ENCODE measurements at places on chromosomes 11 and 22. TPM values are rescaled to one million over a fixed set of nuclear protein-coding genes. Genes with fewer than 3 reads are reported as not detected.

The SLC37A2 gene
- total RNA-seq, result 7.8 TPM

The EI24 gene
- 77.3 TPM for total RNA-seq

The FOSL1 gene
- total RNA-seq, result 1.2 TPM

The TRIM48 gene
- not detected for total RNA-seq

The OR2AG1 gene
- total RNA-seq, result not detected

The BRSK2 gene
- 3.3 TPM for total RNA-seq

The SSTR3 gene
- 0.06 TPM for total RNA-seq

The DERL3 gene
- 6.2 TPM for total RNA-seq

The MAPK12 gene
- total RNA-seq, result 23.2 TPM

The ZFPL1 gene
- 44.4 TPM for total RNA-seq

The OR10V1 gene
- not detected for total RNA-seq

Measured in mucosa of gallbladder (tissue), 1 donor.